ENCODE measurements at places on chromosomes 7 and 10.
A peak's percentile ranks its signal among the peaks of the same experiment; 100 is the strongest.

DNA sequence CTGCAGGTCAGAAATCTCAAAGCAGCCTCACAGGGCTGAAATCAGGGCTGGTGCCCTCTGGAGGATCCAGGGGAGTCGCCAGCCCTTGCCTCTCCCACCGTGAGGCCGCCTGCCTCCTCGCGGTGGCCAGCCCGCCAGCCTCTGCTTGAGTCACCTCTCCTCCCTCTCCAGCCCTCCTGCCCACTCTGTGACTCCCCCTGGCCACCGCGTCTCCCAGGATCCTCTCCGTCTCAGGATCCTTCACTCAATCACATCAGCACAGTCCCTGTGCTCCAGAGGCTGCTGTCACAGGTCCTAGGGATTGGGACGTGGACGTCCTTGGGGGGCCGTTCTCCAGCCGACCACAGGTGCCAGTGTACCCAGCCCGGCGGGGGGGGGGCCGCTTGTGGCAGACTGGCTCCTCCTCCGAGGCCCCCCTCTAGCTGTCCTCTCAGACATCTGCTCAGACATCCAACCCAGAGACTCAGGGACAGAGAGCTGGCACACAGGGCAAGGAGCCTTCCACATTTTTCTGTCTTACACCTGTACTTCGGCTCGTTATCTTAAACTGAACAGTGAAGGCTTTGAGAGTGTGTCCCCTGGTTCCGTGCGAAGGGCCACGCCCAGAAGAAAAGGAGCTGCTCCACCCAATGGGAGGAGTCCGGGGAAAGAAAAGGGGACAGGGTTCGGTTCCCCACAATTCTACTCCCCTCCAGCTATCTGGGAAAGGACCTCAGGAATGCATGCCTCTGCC is 9.4 kb upstream of the PPP2R2D start:
- no peak for DNase-seq

DNA sequence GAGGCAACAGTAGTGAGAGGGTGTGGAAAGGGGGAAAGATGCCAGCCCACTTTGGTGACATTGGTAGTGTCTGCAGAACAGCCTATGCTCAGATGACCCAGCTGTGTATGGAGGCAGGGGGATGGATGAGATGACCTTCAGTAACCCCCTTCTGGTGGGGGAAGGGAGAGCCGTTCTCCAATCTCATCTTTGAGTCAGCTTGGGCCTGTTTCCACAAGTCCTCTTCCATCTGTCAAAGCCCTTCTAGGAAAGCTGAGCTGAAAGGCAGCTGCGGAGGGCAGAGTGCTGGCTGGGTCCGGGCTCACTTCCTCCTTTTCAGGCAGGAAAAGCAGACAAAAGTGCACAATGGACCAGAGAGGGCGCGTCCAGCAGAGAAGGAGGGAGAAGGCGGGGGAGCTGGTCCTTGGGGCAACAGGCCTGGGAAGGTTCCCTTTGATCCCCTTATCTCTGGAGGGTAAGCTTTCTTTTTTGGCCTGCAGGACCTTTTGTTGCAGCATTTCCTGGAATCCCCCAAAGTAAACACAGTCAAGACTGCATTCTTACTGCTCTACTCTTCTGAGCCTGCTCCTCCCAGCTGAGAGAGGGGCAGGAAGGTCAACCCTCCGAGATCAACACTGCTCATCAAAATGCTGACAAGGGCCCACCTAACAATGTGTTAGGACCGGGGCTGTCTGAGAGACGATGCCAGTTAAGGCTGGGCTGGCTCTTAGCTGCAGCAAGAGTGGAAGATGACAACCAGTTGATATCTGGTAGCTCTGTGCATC is 1.2 kb upstream of the LRMDA start:
- no peak for DNase-seq

- no peak for DNase-seq
Measured at GRCh38 chr7:28865601-28866144, 92.5 kb downstream of the TRIL start.

DNA sequence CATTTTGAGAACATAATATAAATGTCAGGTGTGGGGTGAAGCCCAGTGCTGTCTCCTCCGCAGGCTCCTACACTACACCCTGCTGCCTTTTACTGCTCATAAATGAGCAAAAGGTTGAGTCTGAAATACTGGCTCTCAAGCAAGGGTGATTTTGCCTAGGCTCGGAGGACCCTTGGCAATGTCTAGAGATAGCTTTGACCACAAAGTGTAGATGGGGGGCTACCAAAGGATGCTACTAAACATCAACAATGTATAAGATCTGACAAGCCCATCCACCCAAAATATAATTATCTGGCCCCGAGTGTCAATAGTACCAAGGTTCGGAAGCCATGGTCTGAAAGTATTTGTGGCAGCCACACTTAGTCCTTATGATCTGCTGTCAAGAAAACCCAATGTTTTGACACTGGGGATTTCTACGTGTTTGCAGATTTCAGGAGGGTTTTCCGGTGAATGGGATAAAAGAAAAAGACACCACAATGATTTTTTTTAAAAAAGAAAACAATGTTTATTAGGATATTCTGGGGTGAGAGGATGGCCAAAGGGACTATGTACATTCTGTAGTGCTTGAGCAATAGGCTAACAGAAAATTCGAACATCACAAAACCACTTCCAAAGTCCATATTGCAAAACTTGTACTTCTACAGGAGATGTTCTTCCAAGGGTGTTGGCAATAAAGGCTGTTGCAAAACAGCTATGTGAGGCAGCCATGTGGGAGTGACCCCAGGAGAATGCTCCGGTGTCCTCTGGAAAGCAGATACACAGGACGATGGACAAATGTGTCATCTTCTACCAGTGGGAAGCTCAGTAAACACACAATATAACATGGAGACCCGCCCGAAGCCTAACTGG is 216.3 kb downstream of the GFRA1 start:
- DNase-seq: no peak

- DNase-seq: no peak
Measured at GRCh38 chr10:106450966-106451365, 713.5 kb downstream of the SORCS1 start.

- DNase-seq: no peak
Measured at GRCh38 chr7:70589010-70589409, 542.9 kb upstream of the GALNT17 start.

GRCh38 chr10:119447823-119448546 is 94.5 kb downstream of the RGS10 start:
- no peak for DNase-seq

GRCh38 chr7:122300211-122300932 is 4.2 kb downstream of the FEZF1 start:
- no peak for DNase-seq

DNA sequence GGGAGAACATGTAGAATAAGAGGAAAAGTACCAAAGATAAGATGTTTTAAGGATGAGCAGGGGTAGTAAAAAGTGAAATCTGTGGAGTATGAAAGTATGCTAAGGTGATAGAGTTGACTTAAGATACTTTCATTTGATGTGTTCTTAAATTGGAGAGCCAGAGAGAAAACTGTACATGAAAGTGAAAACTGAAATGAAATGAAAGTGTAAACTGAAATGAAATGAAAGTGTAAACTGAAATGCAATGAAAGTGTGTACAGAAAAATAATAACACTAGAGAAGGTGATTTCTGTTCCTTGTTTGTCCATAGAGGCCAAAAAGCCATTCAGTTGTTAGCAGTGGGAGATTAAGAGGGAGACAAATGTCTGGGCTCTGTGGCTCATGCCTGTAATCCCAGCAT is 17.5 kb downstream of the AHR start:
- DNase-seq: no peak

GRCh38 chr10:31669357-31669756 is 259.3 kb downstream of the ARHGAP12 start:
- no peak for DNase-seq

DNA sequence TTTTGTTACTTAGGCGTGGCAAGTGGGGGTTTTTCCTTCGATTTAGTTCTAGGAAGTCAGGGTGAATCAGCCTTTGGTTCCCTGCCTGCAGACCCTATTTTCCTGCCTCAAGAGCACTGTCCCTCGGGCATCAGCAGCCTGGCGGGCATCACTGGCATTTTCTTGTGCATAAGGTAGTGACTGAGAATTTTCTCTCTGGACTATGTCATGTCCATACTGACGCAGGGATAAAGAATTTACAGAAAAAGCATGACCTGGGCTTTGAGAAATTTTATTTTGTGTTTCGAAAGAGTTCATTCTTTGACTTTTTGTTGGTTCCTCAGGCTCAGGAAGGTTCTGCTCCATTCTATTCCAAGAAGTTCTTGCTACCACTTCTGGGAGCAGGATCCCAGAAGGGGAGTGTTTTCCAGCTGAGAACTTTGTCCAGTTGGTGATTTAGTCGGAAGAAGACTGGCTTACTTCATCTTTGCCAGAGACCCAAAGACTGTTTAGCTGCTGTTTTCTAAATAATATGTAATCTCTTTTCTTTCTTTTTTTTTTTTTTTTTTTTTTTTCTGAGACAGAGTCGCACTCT is 213.9 kb upstream of the SH2B2 start:
- DNase-seq: no peak

DNA sequence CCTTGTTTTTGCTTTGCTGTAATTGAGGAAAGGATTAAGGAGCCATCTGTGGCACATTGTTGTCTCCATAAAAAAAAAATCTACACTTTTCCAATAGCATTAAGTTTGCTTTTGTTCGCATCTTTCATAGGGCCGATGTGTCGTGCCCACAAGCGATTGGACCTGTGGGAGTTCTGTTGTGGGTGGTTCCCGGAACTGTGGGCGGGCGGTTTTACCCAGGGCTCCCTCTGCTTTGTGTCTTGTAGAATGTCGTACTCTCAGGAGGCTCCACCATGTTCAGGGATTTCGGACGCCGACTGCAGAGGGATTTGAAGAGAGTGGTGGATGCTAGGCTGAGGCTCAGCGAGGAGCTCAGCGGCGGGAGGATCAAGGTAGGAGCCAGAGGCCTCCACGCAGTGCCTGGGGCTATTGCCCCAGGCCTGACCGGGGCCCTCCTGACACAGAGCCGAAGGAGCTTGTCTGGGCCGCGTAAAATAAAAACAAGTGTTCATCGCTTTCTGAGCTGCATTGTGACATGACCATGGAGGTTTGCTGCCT is 92.4 kb downstream of the ACTR3B start:
- DNase-seq: no peak

DNA sequence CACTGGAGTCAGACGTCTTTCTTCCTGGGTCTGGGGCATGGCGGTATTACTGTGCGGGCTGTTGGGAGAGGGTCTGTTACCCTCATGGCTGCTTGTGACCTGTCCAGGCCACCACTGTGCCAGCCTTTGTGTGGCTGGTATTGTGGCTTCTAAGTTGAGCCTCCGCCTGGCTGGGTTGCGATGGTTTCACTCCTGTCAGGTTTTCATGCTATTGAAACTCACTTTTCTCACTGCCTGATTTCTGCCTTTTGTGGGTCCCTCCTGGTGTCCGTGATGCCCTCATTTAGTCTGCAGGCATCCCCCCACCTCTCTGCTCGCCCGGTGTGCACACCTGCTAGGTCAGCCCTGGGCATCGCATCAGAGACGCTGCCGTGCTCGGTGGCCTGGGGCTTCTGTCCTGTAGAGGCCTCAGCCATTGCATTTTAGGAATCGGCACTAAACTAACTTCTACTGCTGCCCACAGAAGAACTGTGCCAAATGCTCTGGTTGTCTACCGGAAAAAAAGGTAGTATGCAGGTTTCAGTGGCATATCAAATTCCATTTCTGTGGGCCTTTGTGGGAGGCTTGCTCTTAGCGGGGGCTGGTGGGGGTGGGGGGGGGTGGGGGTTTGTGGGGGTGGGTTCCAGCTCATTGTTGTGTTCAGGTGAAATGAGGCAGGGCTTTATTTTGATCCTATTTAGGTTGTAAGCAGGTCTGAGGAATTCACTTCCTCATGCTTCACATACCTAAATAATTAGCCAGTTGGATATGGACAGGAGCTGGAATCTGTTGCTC is 64.3 kb downstream of the MGMT start:
- no peak for DNase-seq

- no peak for DNase-seq
Measured at GRCh38 chr10:17006631-17007417, 122.8 kb downstream of the CUBN start.

DNA sequence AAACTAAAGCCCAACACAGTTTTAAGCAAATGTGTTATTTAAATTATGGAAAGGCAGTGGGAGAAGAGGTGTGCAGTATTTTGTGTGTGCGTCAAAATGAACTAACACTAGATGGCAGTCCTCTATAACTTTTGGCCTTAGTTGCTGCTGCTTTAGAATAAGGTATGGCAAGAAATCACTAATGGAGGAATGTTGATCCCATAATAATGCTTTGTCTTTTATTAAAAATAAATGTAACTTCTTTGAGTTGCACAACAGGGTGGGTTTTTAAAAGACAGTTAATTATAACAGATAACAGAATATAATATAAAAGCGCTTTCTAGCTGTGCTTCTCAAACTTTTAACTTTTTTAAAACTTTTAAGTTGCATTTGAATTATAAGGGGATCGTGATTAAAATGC is 56.4 kb downstream of the BBS9 start:
- peak; percentile 42 for DNase-seq

- DNase-seq: peak; percentile 37
Measured at GRCh38 chr10:30583778-30584415, 45.7 kb downstream of the LYZL2 start.

- no peak for DNase-seq
Measured at GRCh38 chr10:44459671-44460070, 74.8 kb upstream of the CXCL12 start.

GRCh38 chr7:20862554-20862953 is 75.9 kb upstream of the SP8 start:
- no peak for DNase-seq

- no peak for DNase-seq
Measured at GRCh38 chr7:41567731-41568114, 135.2 kb downstream of the INHBA start.

GRCh38 chr7:95104739-95105138 is 197.3 kb downstream of the PPP1R9A start:
- no peak for DNase-seq

DNA sequence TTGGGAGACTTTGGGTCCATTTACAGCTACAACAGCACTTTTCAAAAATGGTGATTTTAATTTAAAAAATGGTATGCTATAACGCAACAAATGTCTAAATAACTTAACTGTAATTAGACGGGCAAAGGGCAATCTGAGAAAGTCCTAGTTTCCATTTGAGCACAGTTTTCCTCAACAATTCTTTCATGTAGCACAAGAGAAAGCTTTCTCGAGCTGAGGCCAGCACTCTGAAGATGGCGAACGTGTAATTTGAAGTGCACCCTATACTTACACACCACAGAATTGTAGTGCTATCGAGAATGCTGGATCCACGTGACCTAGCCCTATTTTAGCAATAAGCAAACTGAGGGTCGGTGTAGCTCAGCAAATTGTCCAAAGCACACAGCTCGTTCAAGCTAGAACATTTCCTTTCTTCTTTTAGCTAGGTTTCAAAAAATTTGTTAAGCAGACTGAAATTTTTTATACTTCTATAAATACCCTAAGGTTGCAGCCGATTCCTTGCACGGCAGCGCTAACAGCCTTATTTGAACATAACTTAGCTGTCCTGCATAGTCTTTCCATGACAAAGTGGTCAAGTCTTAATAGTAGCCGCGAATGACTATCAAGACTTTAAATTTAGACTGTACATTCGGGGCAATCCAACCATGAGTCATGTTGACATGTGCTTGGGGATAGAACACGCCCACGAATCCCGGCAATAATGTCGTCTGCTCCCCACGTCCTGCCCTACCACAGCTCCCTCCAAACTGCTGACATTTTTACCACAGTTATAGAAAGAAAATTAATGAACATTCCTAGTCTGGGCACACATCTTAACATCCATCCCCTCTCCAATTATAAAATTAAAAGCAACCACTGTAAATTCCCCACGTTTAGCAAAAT is 10.0 kb downstream of the KLF6 start:
- no peak for DNase-seq
